ENCODE measurements at places on chromosomes 5 and 9. TPM values are rescaled to one million over a fixed set of nuclear protein-coding genes. Genes with fewer than 3 reads are reported as not detected.

Gene ARHGEF39
- total RNA-seq, result 0.57 TPM

- H3K4me3 ChIP-seq, result no peak overlapping the region
- no peaks in the 10 kb centered on the region for H3K27me3 ChIP-seq
- peaks cover 3% of the 10 kb centered on the region for H3K4me1 ChIP-seq
- no peak for DNase-seq
- H3K27ac ChIP-seq, result no peak overlapping the region
These were observed 5.2 kb downstream of the CRB2 start for GRCh38 chr9:123361086-123361730.

GRCh38 chr5:63495225-63495624 lies 467.0 kb downstream of the HTR1A start:
- H3K4me1 ChIP-seq, result no peaks in the 10 kb centered on the region
- H3K27me3 ChIP-seq, result no peaks in the 10 kb centered on the region
- no peak overlapping the region for H3K27ac ChIP-seq
- H3K36me3 ChIP-seq, result no peaks in the 10 kb centered on the region
- no peak overlapping the region for H3K4me3 ChIP-seq

DNA sequence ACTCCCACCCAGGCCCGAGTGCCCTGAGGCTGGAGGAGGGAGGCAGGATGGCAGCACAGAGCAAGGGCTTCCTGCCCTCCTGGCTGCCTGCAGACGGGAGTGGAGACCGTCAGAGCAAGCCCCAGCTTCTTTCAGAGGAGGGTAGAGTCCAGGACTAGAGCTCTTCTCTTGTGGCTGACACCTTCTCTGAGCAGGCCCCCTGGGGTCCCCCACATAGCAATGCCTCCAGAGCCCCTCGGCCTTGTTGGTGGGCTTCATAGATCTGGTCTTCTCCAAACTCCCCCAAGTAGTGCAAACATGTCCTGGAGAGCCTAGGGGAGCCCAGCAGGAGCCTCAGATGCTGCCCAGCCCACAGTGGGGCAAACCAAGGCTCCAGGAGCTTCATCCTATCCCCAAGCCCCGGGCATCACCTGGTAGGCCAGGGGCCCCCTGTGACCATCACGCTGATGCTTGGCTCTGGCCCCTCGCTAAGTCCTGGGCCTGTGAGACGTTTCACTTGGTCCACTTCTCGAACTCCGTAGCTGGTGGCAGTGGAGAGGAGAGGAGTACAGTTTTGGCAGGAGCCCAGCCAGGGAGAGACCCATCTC lies 2.0 kb downstream of the MZB1 start:
- H3K36me3 ChIP-seq, result no peaks in the 10 kb centered on the region
- no peak overlapping the region for H3K4me3 ChIP-seq
- no peak for DNase-seq
- no peak overlapping the region for H3K27ac ChIP-seq
- H3K4me1 ChIP-seq, result peaks cover 70% of the 10 kb centered on the region

Gene GPRIN1
- 0.64 TPM for total RNA-seq
